HS-27A (cell line): ENCODE measurements at places on chromosomes 11 and 22.

GRCh38 chr11:75888416-75888815, 73.4 kb downstream of the UVRAG start:
- no peak for DNase-seq

DNA sequence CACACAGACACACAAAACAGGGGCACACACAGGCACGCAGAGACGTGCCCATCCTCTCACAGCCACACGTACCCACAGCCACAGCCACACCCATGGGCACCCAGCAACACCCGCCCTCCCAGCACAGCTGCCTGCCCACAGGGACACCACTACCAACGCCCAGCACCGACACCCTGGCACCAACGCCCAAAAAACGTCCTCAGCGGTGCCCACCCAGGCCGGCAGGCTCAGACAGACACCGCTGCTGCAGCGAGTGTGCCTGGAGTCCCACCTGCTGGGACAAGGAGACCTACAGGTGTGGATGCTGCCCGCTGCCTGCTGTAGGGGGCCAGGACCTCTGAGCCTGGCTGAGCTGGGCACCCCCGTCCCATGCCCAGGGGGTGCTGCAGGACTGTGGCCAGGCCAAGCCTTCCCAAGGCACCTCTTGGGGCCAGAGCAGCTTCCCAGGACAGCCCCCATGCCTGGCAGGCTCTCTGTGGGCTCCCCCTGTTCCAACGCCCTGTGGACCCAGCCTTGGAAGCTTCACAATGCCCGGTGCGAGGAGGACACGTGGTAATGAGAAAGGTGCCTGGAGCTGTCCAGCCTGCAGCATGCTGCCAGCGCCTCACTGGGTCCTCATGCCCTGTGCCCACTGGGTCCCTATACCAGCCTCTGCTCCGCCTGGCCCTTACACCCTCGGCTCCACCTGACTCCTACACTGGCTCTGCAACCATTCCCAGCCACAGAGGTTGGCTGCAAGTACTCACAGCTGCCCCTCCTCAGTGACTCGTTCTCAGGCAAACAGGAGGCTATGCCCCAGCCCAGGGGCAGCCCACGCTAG, 45.8 kb upstream of the TH start:
- DNase-seq = no peak

DNA sequence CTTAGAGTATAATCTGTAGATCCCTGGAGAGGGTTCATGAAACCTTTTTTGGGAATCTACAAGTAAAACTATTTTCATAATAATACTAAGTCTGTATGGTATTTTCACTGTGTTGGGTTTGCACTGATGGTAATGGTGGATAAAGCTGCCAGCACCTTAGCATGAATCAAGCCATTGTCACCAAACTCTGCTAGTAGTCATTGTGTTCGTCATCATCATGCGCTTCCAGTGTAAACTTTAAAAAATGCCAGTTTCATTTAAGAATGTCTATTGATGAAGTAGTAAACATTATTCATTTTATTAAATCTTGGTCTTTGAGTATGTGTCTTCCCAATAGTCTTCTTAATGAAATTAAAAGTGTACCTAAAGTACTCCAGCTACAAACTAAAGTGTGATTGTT, 15.0 kb downstream of the ALKBH3 start:
- DNase-seq = no peak

GRCh38 chr22:49193348-49193747, 634.3 kb downstream of the BRD1 start:
- DNase-seq = no peak

- no peak for DNase-seq
Observed at GRCh38 chr11:112216561-112217105, 9.6 kb upstream of the PTS start.

GRCh38 chr11:119373921-119374631, 7.4 kb downstream of the USP2 start:
- DNase-seq = no peak
